ENCODE measurements at places on chromosomes 2 and 18.
A peak's percentile ranks its signal among the peaks of the same experiment; 100 is the strongest.

GRCh38 chr2:165874445-165875039, 79.0 kb downstream of the TTC21B start:
- DNase-seq = peak; percentile 52

- peak; percentile 52 for DNase-seq
Observed at GRCh38 chr18:9741793-9742523, 33.9 kb downstream of the RAB31 start.

- DNase-seq = no peak
Observed at GRCh38 chr2:175823002-175823706, 178.9 kb downstream of the LNPK start.

DNA sequence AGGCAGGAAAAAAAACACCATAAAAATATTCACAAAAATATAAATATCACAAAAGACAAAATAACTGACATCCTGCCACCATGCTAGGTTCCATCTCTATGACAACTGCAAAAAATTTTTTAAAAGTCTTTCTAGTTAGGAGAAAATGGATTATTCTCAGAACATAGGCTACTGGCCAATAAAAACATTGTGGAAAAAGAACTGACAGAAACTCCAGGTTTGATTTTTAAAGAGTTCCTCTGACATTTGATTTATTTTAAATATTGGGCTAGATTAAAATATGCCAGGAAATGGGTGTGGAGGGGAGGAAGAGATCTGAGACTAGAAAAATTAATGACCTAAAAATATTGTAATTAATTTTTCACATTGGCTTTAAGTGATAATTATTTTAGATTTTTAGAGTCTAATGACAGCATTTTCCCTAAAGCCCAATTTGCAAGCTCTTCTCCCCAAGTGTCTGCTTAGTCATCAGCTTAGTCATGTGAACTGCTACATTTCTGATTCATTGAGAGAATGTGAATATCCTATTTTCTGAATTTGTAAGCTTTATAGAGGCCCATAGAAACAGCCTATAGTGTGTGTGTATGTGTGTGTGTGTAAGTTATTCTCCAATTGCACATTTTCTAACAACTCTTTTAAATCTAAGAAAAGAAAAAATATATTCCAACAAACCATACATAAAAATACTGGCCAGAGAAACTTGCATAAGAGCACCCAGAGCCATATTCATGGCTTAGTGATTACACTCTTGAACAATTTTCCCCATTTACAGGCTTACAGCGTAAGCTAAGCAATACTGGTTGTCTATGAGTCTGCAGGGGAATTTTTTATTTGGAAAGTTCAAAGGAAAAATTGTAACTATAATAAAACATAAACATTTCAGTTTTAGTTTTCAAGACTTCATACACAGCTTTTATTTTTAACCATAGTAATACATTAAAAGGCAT, 48.4 kb downstream of the TMEFF2 start:
- DNase-seq = no peak

GRCh38 chr2:152890736-152891135, 172.3 kb downstream of the ARL6IP6 start:
- no peak for DNase-seq

DNA sequence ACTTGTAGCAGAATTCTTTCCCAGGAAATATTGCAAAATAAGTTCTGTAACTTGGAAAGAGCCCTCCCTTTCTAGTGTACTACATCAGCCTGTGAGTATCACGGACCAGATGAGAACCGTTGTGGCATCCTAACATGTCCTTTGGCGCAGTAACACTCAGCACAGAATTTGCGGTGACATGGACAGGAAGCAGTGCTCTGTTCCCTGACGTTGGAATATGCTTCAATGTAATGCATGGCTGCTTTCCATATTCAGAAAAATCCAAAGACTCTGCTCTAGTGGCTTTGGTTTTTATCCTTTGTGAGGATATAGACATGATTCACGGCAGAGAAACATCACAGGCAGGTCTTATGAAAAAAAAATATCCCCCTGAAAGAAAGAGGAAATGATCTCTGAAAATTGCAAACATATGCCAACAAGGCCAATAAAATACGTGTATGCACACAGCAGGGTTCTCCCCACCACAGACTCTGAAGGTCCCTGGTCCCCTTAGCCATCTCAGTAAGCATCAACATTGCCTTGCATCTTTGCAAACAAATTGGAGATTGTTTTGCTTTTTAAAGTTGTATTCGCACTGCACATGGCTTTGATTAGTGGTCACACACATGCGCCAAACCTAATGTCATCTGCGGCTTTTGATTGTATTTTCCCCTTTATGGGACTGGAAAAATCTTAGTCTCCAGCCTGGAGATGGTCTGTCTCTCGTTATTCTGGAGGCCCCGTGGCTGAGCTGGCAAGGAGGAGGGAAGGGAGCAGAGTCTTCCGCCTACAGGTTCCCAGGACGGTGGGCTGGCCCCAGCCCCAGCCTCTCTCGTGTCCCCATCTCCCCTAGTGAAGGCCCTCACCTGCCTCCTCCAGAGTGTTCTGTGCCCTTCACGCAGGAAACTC, 122.9 kb downstream of the COPS8 start:
- DNase-seq = no peak

DNA sequence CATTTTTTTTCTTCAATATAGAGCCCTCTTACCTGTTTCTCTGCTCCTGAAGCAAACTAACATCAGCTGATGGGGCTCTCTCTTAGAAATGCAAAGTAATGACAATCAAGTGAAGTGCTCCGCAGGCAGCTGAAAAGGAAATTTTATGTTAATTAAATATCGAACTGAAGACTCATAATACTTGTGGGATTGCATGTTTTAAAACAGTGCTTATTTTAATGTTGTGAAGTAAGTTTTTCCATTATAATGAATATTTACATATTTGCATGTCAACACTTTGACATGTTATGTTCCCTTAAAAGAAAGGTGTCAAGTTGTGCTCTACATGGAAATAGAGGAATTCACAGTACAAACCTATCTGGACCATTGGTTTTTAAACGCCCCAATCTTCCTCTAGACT, 97.1 kb downstream of the EML6 start:
- no peak for DNase-seq

GRCh38 chr2:205655779-205656456, 26.4 kb upstream of the NRP2 start:
- DNase-seq = no peak

DNA sequence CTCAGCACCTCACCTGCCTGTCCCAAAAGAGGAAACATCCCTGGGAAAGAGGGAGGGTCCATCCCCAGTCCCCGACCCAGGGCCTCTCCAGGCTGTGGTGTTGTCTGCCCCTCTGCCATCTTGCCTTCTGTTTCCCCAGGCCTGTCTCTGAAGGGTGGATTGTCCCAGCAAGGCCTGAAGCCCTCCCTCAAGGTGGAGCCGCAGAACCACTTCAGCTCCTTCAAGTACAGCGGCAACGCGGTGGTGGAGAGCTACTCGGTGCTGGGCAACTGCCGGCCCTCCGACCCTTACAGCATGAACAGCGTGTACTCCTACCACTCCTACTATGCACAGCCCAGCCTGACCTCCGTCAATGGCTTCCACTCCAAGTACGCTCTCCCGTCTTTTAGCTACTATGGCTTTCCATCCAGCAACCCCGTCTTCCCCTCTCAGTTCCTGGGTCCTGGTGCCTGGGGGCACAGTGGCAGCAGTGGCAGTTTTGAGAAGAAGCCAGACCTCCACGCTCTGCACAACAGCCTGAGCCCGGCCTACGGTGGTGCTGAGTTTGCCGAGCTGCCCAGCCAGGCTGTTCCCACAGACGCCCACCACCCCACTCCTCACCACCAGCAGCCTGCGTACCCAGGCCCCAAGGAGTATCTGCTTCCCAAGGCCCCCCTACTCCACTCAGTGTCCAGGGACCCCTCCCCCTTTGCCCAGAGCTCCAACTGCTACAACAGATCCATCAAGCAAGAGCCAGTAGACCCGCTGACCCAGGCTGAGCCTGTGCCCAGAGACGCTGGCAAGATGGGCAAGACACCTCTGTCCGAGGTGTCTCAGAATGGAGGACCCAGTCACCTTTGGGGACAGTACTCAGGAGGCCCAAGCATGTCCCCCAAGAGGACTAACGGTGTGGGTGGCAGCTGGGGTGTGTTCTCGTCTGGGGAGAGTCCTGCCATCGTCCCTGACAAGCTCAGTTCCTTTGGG, 47.2 kb downstream of the BOLA3 start:
- DNase-seq = no peak

GRCh38 chr18:43485545-43485963, 208.3 kb upstream of the SYT4 start:
- no peak for DNase-seq

DNA sequence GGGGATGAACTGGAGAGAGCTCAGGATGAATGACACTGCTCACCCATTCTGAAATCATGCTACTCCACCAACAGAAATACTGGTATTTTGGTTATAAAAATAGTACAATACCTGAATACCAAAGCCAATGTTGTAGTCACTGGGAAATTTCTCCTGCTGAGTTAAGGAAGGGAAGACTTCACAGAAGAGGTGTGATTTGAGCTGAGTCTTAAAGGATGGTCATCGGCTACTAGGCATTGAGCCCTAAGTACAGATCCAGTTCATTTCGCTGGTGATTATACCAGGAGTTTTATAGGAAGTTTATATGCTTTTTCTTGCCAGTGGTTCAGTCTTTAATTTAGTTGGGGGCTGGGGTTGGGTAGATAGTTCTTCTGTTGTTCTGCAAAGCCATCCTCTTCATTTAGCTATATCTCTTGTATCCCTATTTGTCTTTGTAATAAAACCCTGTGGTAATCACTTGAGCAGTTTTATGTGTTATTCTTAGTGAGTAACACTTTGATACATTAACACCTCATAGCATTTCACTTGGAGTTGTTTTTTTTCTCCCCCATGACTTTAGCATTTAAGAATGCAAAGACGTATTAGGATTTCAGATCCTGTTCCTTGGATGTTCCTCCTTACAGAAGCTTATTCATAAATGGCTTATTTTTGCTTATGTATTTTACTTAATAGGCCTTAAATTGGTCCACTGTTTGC, 239.9 kb upstream of the FOSL2 start:
- no peak for DNase-seq

- DNase-seq = no peak
Observed at GRCh38 chr2:183163821-183164649, 39.8 kb downstream of the NUP35 start.

- no peak for DNase-seq
Observed at GRCh38 chr2:160442603-160443002, 51.0 kb downstream of the RBMS1 start.

DNA sequence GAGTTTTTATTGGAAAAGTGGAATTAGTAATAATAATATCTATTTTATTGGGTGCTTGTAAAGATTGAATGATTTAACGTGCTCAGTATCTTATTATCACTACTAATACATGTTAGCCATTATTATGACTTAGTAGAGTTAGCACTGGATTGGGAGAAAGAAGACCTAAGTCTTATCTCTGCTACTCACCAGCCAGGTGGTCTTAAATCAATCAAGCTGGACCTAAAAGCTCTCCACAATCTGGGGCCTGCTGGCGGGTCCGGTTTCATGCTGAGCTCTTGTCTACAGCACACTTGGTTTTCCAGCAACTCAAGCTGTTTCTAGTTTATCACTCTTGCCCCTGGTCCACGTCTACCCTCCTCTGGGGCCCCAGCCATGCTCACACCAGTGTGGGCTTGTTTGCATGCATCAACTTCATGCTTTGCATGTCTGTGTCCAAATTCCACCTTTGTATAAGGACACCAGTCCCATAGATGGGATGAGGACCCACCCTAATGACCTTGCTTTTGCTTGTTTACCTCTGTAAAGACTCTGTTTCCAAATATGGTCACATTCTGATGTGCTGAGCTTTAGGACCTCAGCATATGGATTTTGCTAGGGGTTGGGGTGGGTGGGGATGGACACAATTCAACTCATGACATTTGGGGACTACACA, 363.1 kb downstream of the LPIN1 start:
- DNase-seq = no peak

- DNase-seq = no peak
Observed at GRCh38 chr2:208265371-208265800, 669 bp upstream of the PIKFYVE start.

GRCh38 chr2:51103205-51103604, 71.3 kb upstream of the NRXN1 start:
- DNase-seq = no peak

DNA sequence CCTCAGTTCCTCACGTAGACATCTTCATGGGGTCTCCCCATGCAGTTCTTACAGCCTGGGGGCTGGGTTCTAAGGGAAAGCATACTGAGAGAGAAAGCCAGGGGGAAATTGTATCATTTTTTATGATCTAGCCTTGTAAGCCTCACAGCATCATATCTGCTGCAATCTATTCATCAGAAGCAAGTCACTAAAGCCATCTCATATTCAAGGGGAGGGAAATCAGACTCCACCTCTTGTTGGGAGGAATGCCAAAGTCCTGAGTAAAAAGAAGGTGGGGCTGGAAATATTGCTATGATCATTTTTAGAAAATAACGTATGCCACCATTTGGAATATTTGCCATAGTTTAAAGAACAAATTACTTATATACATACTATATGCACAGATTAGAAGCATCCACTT, 304.6 kb downstream of the TXNL1 start:
- no peak for DNase-seq

- no peak for DNase-seq
Observed at GRCh38 chr2:237326266-237327171, 87.4 kb downstream of the COL6A3 start.

All from KBM-7 (cell line).